Stimulated activated CD8-positive, alpha-beta memory T cell treated with anti-CD3 and anti-CD28 coated beads, Interleukin-12 subunit alpha, Interleukin-12 subunit beta, amount 100 ng/mL, for 1 hour (primary cell): ENCODE measurements at places on chromosomes 5 and 9.

DNA sequence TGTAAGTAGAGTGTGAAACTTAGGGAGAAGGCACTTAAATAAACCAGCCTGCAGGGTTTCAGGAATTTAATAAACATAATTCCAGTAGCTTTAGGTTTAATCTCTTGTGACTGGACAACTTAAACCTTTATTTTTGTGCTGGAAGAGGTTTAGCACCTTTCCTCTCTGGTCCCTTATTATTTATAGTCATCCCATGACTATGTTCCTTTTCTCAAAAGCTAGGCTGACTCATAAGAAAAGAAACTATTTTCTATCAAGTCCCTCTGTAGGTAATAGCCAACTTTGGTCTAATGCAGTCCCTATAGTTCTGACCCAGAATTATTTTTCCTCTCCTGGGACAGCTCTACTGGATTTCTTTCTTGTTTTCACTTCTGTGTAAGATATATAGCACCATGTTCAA, 588.9 kb downstream of the NR2F1-AS1 start:
- no peak for DNase-seq

DNA sequence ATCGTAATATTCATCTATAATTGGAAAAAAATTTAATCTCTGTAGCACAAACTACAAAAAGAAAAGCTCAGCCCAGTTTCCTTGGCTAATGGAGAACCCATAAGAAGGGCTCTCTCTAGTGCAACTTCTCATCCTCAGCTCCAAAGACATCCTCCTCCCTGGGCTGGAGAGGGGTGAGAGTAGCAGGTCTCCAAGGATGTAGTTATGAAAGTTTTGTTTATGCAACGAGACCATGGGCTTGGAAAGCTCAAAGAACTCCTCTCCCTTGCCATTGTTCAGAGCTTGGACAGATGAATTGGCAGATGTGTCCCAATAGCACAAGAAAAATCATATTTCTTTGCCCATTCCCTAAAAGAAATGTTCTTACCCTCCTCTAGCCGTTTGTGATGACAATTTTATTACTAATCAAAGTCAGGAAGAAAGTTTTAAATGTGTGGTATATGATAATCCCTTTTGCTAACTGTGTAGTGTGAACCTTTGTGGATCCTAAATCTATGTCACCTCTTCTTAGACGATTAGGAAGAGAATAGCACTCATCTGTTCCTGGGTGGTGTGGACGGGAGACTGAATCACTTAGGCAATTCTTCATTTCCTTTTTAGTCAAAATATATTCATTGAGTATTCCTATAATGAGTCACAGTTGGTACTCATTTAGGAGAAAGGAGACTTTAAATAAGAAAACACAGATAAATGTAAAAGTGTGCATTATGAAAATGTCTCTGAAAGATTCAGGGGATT, 52.2 kb downstream of the GARNL3 start:
- no peak for DNase-seq

DNA sequence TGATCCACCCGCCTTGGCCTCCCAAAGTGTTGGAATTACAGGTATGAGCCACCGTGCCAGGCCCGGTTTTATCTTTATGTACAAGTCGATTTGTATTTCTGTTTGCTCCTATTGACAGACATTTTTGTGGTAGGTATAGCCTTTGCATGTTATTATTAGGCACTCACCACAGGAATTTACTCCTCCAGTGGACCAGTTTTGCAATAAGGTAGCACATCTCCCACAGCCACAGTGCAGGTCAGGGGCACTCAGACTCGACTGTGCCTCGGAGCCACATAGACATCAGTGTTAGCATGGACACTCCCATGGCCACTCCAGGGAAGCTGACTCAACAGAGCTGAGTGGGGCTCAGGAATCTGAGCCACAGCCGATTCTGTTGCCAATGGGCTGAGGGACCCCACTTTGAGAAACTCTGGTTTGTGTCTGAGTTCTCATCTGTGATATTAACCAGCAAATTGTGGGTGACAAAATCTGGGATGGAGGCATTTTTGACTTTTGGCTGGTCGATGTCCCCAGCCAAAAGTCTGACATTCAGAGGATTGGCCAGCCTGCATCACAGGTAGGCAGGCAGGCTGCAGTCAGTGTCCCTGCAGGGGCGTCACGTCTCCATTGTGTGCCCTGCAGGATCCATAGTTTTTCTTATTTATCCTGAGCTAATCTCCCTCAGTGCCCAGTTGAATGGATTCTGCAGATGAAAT, 15.0 kb upstream of the SHB start:
- DNase-seq, result no peak

- DNase-seq, result no peak
Measured at GRCh38 chr9:29714860-29715259, 2141.6 kb upstream of the C9orf72 start.

GRCh38 chr9:137270929-137271695, 6.4 kb upstream of the TOR4A start:
- no peak for DNase-seq

DNA sequence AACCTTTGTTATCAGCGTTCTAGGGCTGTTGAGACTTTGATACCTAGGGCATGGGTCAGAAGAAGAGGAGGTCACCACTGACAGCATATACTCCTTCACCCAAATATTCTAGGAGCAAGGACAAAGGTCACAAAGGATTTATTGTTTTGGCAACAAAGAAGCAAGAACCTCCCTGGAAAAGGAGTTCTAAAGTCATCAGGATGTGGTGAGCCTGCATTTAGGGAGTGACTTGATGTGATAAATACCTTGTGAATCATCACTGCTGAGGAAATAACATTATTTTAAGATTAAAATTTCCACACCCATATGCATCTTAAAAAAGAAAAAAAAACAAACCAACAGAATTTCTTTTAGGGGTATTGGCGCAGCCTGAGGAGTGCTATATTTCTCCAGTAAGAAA, 13.9 kb downstream of the IFNA1 start:
- no peak for DNase-seq

DNA sequence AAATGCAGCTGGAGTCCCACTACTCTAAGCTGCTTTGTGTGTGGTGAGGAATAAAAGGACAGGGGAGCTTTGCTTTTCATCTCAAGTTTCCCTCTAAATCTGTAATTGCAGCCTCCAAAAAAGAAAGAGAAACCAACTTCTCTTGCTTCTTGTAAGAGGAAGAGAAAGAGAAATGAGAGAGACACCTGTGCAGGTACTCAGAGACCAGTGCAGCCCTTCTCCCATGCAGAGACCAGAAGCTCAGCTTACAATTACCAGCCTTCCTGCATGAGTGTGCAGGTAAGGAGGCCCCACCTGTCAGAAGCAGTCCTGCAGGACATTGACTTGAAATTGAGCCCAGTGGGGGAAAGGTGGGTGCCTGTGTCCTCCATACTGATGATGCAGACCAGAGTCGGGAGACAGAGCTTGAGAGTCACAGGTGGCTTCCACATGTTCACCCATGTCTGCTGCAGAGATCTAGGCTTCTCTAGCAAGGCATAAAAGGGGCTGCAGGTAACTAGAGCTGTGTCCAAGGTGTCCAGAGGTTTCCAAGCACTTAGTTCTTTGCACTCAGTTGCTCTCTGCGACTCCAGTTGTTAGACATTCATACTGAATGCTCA, 15.3 kb upstream of the MED10 start:
- no peak for DNase-seq

DNA sequence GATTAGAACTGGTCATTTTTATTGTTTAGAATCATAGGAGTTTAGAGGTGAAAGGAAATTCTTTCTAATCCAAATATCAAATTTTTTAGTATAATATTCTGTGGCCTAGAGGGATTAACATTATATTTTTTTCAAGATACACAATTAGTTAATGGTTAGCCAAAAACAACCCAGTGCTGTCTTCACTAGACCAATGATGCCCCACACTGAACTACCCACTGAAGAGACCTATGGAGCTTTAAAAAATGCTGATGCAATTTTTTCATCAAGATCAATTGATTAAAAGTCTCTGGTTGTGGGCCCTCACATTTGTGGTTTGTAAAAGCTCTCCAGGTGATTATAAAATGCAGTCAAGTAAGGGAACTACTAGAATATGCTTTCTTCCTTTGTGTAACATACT, 274.1 kb upstream of the C9orf72 start:
- no peak for DNase-seq

- DNase-seq, result no peak
Measured at GRCh38 chr9:21854594-21854993, 52.2 kb downstream of the MTAP start.

DNA sequence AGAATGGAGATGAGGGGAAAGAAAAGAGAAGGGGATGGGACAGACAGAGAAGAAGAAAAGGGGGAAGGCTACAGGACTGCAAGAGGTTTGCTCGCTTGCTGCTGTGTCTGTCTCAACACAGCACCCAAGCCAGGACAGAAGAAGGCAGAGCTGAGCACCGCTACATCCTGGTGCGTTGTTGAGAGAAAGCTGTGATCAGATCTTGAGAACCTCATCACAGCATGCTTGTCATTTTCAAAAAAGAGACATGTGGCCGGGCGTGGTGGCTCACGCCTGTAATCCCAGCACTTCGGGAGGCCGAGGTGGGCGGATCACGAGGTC, 110.9 kb downstream of the NXNL2 start:
- DNase-seq, result no peak

- DNase-seq, result no peak
Measured at GRCh38 chr9:107870927-107871680, 381.5 kb upstream of the KLF4 start.

DNA sequence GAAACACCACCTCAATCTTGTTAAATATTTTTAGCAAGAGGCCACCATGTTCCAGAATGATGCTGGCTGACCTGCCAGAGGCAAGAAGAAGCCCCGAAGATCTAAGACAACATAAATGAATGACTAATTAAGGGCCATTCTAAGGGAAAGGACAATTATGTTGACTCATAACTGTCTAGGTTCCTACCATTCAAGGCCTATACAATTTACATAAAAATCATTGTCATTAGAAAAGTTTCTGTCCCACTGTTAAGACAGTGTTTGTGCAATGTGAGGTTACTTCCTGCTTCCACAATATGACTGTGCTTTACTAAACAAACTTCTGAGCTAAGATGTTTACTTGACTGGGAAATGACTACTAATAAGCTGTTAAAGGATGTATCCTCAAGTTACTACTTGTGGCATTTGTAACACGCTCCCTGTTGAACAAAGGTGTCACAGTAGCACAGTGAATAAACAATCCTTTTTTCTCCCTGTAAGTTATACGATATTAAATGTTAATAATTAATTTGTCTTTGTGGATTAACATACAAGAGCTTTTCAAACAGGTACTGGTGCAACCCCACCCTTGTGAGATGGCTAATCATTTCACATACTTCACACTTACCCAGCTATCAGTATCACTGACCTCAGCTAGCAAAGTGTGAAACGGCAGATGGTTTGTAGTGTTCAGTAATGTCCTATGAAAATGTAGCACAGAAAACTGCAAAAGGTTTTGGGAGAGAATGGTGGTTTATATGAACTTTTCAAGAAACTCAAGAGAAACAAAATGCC, 195.8 kb downstream of the EFNA5 start:
- DNase-seq, result no peak

GRCh38 chr9:2565676-2566340, 55.8 kb upstream of the VLDLR start:
- DNase-seq, result no peak

DNA sequence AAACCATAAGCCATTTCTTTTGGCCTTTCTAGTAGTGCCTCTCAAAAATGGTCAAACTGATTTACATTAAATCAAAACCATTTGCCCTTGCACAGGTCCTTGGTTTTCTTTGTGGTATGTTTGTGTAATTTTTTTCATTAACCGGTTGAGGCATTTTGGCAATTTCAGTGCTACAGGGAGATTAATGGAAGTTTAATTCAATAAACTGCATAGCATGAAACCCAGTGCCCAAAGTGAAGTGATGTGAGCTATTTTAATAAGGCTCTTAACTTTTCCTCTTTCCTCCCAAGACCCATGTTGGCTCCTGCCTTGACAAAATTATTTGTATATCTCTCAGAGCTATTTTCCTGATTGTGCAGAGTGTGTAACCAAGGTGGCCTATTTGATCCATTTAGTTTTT, 326.2 kb upstream of the SEMA6A start:
- DNase-seq, result no peak

- DNase-seq, result no peak
Measured at GRCh38 chr5:5738797-5739489, 316.5 kb downstream of the ICE1 start.

DNA sequence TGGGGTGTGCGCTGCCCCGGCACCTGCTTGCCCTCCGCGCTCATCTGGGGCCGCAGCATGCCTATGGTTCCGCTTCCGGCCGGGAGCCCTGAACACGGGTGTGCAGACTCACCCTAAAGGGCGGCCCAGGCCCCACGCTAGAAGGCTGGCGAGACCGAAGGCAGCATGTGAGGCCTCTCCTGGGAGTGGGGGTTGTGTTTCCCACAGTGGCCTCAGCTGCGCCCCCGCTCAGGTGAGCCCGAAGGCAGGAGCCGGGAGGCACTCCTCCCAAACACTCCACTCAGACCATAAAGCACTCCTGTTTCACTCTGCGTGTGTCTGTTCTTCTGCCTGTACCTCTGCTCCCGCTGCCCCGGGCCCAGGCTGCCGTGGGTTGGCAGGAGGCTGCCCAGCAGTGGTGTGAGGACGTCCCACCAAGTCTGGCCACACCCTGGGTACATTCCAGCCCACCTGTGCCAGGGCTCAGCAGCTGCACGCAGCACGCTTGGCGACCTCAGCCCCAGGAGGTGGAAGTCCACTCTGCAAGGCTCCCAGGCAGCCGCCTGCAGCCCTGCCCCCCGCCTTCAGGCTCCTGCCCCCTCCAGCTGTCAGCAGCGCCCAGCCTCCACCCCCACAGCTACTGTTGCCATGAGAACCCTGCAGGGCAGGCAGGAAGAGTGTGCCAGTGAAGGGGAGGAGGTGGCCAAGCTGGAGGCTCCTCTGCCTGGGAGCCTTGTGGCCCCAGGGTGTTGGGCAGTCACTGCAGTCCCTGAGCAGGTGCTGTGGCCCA, 1.2 kb upstream of the AJM1 start:
- no peak for DNase-seq

DNA sequence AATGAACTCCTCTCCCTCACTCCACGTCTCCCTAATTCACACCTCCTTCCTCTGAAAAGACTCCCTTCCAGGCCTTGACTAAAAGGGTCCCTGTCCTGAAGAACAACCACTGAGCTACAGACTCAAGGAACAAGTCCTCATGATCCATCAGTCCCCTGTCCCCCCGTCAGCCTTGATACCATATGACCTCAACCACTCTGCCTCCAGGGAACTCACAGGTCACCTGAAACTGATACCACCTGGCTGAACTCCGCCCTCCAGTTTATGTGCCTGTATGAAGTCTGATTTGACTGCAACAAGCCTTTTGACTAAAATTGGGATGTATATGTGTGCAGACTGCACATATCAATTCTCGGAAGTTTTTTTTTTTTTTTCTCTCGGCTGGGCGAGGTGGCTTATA, 88.7 kb downstream of the UGCG start:
- DNase-seq, result no peak
